ENCODE measurements at places on chromosomes 7 and 10.

DNA sequence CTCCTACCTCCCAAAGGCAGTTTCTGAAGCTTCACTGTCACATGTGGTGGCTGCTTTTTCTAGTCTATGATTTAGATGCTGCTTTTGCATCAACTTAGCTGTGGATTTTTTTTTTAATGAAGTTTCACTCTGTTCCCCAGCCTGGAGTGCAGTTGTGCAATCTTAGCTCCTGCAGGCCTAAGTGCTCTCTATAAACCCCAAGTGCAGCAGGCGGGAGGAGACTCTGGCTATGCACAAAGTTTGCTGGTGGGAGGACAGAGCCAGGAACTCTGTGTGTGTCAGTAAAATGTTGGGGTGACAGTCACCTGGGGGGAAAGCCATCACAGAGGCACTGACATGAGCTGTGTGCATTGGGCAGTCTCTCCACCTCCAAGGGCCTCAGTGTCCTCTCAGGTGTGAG is 138.8 kb upstream of the FAM20C start:
- no peak for DNase-seq

DNA sequence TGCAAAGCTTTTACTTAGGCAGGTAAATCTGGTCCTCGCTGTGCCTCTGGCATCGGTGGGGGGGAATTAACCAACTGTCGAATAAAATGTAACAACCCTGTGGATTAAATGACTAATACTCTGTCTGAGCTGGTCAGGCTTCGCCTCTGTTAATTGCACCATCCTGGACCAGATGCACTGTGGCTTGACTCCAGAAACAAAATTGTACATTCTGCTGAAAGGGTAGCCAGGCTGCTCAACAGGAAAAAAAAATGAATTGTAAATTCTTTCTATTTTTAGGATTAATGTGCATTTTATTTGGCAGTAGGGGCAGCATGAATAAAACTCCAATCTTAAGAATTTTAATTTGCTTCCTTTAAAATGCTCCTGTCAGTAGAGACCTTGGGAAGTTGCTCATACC is 389.4 kb downstream of the SORCS1 start:
- no peak for DNase-seq

DNA sequence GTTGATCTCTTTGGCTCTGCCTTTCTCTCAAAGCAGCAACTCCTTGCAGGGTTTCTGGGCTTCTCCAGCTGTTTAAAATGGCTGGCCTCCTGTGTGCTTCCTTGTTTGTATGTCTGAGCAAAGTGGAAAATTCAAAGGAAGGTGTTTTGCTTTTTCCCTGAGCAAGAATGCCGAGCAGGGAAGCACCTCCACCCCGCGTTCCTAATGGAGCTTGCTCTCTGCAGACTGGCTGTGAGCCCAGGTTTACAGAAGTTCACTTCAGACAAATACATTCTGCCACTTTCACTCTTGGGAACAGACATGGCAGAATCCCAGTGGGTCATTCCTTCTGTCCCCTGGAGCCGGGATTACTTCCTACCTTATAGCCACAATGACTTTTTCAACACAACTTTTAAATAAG is 181.8 kb upstream of the AGK start:
- no peak for DNase-seq

- no peak for DNase-seq
These were observed 36.1 kb upstream of the COMMD3 start for GRCh38 chr10:22280078-22280477.

GRCh38 chr10:117987244-117987909 is 59.4 kb downstream of the RAB11FIP2 start:
- no peak for DNase-seq

GRCh38 chr7:97748482-97748881 is 16.6 kb downstream of the TAC1 start:
- no peak for DNase-seq

GRCh38 chr7:68148440-68148839 is 1151.8 kb downstream of the TYW1 start:
- DNase-seq = no peak

Measured in stimulated activated CD8-positive, alpha-beta memory T cell treated with anti-CD3 and anti-CD28 coated beads, Interleukin-15, amount 100 ng/mL, for 1 hour (primary cell).